Right renal pelvis (tissue), 4 donors: ENCODE measurements at places on chromosomes 7 and 10. TPM values are rescaled to one million over a fixed set of nuclear protein-coding genes. Genes with fewer than 3 reads are reported as not detected.

Gene EXOSC1
- polyA plus RNA-seq = 31.4 TPM

Gene TFR2
- polyA plus RNA-seq = 1.4 TPM

Gene FFAR4
- not detected for polyA plus RNA-seq

Gene WNT8B
- polyA plus RNA-seq = 0.64 TPM

Gene MXI1
- polyA plus RNA-seq = 46.9 TPM

Gene NOM1
- polyA plus RNA-seq = 14.8 TPM

Gene PPIF
- polyA plus RNA-seq = 69.9 TPM

Gene GNGT1
- polyA plus RNA-seq = 0.03 TPM

Gene CDC14C
- 0.04 TPM for polyA plus RNA-seq

Gene PHKG1
- polyA plus RNA-seq = 1.5 TPM

Gene HMX3
- polyA plus RNA-seq = not detected

Gene AGFG2
- 14.0 TPM for polyA plus RNA-seq

Gene PDK4
- 28.7 TPM for polyA plus RNA-seq

Gene PPP1R9A
- polyA plus RNA-seq = 30.7 TPM

Gene ABI1
- polyA plus RNA-seq = 74.3 TPM

Gene PRR15
- polyA plus RNA-seq = 5.2 TPM

Gene ZNF800
- polyA plus RNA-seq = 22.8 TPM

Gene CYP2E1
- polyA plus RNA-seq = 1.4 TPM

Gene KIAA1549
- 12.2 TPM for polyA plus RNA-seq

Gene XPNPEP1
- polyA plus RNA-seq = 80.0 TPM

Gene SPDYE5
- polyA plus RNA-seq = 1.7 TPM

Gene SPDYE11
- 0.97 TPM for polyA plus RNA-seq

Gene THSD7A
- 73.2 TPM for polyA plus RNA-seq

Gene ZNF655
- 73.4 TPM for polyA plus RNA-seq

Gene ORC5
- 27.8 TPM for polyA plus RNA-seq

Gene SLC39A12
- polyA plus RNA-seq = not detected

Gene HKDC1
- 18.6 TPM for polyA plus RNA-seq

Gene ENKUR
- 4.0 TPM for polyA plus RNA-seq
